CD4-positive, CD25-positive, alpha-beta regulatory T cell (primary cell): ENCODE measurements at places on chromosomes 5 and 9.

- DNase-seq: no peak
Measured at GRCh38 chr5:18736051-18736398, 1101.8 kb downstream of the TAF11L14 start.

- DNase-seq: no peak
Measured at GRCh38 chr9:98280574-98280973, 25.1 kb upstream of the TBC1D2 start.

- DNase-seq: no peak
Measured at GRCh38 chr9:126853667-126854066, 6.8 kb upstream of the ZBTB34 start.

- DNase-seq: no peak
Measured at GRCh38 chr5:54579591-54580295, 62.2 kb downstream of the SNX18 start.

DNA sequence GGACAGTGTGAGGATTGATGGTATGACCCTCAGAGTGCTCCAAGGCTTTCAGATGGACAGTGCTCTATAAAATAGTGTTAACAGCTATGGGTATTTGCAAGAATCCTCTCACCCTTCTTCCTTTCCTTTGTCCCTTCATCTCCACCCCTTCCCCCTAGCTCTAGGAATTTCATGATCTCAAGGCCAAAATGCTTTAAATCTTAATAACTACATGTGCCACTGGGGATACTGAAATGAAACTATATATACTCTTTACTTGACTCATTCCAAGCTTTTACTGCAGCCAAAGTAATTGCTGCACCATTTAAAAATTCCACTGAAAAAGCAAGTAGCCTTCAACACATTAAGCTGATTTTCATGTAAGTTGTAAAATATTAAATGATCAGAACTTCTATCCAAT lies 361.6 kb upstream of the SLC30A5 start:
- no peak for DNase-seq

GRCh38 chr9:32300373-32300772 lies 84.1 kb upstream of the ACO1 start:
- DNase-seq: no peak

- no peak for DNase-seq
Measured at GRCh38 chr5:124923131-124923530, 176.7 kb upstream of the ZNF608 start.

DNA sequence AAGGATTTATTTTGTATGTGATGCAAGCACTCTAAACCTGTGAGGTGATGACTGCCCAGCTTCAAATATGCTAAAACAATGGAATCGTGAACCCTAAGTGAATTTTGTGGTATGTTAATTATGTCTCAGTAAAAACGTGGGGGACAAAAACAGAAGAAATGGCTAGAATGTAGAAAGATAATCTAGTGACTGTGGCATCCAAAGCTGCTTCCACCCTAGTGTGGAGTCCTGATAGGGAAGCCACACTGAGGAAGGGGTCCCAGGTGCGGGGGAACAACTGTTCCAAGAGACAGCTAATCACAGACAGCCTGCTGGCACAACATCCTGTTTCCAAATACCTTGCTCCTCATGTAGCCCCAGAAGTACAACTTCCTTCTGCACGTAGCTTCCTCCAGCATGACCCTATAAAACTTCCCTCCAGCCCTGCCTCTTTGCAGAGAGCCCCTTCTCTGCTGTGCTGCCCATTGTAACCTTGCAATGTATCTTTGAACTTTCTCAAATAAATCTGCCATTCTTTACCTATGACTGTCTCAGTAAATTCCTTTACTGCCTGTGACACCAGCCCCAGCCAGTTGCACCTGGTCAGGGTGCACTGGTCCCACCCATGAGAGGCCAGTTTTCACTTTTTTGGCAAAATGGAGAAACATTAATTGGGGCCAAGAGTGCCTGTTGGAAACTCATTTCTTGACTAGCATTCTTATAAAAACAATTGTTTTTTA lies 4.9 kb downstream of the GMCL2 start:
- no peak for DNase-seq

DNA sequence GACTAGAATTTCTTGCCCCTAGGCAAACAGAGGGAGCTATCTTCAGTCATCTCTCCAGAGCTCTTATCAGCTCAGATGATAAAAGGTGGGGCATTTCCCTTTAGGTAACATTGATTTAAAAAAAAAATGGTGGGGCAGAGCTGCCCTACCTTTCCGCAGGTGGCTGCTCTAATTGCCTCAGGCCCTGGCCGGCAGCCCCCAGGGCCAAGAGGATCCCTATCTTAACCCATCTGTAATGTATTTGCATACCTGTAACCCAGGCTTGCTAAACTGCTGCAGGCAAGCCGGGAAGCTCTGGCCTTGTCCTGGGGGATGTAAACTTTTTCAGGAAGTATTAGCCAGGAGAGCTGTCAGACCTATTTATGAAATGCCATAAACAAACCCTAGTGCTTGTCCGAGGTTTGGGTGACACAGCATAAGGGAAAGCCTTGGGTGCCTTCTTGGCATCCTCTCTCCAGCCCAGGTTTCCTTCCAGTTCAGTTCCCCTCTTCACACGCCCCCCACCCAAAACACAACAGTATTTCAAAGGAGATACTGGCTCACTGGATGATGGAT lies 20.9 kb upstream of the ZSWIM6 start:
- no peak for DNase-seq

DNA sequence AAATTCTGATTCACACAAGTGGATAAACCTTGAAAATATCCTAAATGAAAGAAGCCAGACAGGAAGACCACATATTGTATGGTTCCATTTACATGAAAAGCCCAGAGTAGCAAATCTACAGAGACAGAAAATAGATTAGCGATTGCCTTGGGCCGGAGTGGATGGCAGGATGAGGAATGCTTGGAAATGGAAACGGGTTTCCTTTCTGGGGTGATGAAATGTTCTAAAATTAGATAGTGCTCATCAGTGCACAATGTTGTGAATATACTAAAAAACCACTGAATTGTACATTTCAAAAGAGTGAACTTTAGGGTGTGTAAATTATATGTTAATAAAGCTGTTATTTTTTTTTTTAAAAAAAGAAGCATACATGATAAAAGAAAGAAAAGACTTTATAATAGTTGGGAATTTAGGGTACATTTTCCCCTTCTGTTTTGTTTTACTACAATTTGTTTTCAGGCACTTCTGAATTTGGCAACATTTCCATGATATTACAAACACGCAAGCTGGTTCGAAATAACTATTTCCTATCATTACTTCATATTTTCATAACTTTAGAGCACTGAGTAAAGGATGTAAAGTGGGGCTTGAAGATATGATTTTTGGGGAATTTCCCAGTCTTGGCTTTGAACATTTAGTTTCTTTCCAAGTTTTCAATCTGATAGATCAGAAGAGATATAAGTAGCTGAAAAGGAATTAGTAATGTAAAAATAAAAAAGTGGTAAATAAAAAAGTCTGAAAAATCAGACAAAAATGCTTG lies 23.9 kb downstream of the SLC35A4 start:
- DNase-seq: no peak

DNA sequence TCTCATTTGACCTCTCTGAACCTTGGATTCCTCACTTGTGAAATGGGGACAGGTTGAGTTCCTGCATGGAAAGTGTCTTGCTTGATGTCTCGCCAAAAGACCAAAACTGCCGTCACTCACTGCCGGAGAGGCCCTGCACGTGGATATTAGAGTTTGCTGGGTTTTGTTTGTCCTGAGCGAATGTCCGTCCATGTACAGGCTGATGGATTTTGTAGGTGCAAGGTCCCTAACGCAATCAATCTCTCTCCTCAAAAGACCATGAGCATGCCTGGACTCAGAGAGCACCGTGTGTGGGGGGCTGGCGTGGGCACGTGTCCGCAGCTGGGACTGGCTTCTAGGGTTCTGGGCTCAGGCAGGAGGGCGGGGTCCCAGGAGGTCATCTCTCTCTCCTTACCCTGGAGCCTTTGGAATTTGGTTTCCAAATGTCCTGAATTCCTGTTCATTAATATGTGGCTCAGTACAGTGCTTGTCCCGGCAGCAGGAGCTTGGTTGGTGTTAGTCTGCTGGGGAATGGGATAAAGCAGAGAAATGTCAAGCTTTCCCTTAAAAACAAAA lies 146.0 kb upstream of the IER5L start:
- DNase-seq: no peak

- no peak for DNase-seq
Measured at GRCh38 chr9:89037346-89037745, 46.1 kb downstream of the S1PR3 start.

DNA sequence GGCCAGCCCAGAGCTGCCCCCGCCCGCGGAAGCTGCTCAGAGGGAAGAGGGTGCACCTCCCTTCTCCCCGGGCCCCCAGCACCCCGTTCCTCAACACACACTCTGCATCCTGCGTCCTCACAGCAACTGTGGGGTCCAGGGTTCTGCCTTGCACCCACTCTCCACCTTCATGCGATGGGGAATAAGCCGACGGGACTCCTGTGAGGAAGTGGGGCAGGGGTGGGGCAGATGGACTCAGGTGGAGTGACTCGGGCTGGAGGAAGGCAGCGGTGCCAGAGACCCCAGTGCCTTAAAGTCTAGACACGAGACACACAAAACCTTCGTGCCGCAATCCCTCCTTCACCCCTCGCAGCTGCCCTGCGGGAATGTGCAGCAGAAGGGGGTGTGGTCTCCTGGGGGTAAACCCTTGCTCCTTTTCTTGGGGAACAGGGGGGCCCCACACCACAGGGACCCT lies 8.6 kb downstream of the BRD3 start:
- no peak for DNase-seq

- DNase-seq: peak; percentile 11
Measured at GRCh38 chr5:151448038-151448985, 909 bp downstream of the SLC36A1 start.

- DNase-seq: no peak
Measured at GRCh38 chr5:141785711-141786110, 92.5 kb downstream of the PCDH1 start.

DNA sequence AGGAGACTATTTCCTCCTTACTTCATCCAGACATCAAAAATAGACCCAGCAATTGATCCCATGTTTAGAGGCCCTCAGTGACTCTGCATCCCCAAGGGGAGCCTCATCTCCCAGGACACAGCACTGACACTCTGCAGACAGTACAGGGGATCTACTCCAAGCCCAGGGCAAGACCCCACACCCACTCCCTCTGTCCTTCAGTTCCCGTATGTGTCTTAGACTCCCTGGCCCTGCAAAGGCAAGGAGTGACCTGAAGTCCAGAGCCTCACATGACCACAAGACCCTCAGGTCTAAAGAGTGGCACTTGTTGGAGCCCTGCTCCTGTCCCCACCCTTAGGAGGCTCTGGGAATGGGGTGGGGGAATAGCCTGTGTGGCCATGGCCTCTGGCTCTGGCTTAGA lies 21.7 kb downstream of the IGIP start:
- no peak for DNase-seq

DNA sequence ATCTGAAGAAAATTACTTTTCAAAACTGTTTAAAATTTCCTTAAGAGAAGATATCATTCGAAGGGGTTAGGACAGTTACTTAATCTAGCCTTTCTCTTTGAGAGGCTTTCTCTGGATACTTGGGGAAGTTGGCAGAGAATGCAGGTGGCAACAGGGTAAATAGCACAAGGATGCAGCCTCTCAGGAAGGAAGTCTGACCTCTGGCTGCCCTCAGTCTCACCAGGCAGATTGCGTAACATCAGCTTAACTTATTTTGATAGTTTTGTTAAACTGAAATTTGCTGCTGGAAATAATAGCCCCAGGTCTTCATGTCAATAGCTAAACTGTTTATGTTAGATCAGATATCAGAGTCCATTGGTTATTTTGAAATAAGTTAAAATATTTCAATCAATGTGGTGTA lies 20.4 kb downstream of the CCDC192 start:
- DNase-seq: no peak

GRCh38 chr5:18566671-18567070 lies 932.4 kb downstream of the TAF11L14 start:
- DNase-seq: no peak

GRCh38 chr9:126391713-126392661 lies 65.4 kb downstream of the MVB12B start:
- DNase-seq: no peak

DNA sequence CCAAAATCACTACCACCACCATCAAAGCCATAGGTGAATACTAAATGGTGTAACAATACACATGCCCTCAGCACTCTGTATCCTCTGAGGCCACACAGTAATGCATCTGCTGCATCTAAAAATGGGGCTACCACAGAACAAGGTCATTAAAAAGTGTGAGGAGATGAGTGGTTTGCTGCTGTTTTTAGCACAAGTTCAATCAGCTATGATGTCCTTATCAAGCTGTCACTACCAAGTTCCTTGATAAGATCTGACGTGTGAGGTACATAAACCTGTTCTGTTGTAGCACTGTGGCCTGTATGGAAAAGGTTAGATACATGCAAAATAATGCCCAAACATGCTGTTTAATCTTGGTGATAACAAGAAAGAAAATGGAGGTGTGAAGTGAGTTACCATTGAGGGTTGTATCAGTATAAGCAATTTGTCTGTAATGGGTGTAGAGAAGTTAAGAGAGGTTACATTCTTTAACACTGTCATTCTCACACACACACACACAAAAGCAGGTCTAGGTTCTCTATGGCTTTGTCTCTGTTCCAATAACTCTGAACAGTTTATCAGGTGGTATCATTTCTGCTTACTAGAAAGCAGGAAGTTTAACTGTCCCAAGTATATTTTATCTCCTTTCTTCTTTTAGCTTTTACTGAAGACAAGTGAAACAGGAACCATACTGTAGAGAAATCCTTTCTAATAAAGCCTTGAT lies 252.9 kb downstream of the CWC27 start:
- DNase-seq: peak; percentile 20

- DNase-seq: no peak
Measured at GRCh38 chr5:158832096-158832685, 267.5 kb downstream of the EBF1 start.

DNA sequence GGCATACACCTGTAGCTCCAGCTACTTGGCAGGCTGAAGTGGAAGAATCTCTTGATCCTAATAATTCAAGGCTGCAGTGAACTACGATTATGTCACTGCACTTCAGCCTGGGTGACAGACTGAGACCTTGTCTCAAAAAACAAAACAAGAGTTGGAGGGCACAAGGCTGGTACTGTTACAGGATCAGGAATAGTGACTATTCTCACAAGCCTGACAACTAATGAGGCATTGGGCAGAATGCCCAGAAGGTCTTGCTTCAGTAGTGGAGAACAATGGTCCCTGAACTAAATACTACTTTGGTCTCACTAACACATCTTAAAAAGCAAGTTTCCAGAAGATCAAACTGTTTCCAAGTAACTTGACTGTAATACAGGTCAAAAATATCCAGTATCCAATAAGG lies 182.9 kb upstream of the RFX3 start:
- no peak for DNase-seq

- no peak for DNase-seq
Measured at GRCh38 chr9:123679330-123679987, 250.5 kb downstream of the DENND1A start.

DNA sequence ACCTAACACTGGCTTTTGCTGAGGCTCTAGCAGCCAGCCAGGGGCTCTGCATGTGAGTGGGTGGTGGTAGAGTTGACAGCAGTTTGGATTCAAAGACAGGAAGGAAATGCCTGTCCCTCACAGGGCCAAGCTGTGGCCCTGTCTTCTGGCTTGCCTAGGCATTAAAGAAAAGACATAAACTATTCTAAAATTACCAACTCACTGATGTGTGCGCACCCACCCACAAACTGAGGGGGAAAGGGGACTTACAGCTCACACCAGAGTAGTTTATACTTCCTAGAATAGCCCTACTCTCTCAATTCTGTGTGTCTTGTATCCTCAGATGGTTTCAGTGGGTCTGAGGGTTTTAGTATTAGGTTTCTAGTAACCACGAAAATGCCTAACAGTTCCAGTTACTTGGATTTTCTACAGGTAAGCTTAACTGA lies 18.3 kb upstream of the IL13 start:
- DNase-seq: no peak

GRCh38 chr5:149053072-149053695 lies 9.7 kb downstream of the SH3TC2 start:
- no peak for DNase-seq

GRCh38 chr5:123204251-123204650 lies 115.2 kb downstream of the PRDM6 start:
- no peak for DNase-seq
